GM23338 (cell line): ENCODE measurements at places on chromosomes 2 and 18. TPM values are rescaled to one million over a fixed set of nuclear protein-coding genes. Genes with fewer than 3 reads are reported as not detected.

- H3K4me3 ChIP-seq: no peak overlapping the region
- no peaks in the 10 kb centered on the region for H3K36me3 ChIP-seq
- no peaks in the 10 kb centered on the region for H3K27me3 ChIP-seq
- H3K27ac ChIP-seq: no peak overlapping the region
Observed at GRCh38 chr2:212227755-212228154, 310.8 kb downstream of the ERBB4 start.

GRCh38 chr2:1975060-1975459 lies 230.7 kb upstream of the PXDN start:
- no peak overlapping the region for H3K27ac ChIP-seq
- H3K4me1 ChIP-seq: peaks cover 11% of the 10 kb centered on the region; the same call in 1 of the 2 replicates
- no peaks in the 10 kb centered on the region for H3K36me3 ChIP-seq
- no peak overlapping the region for H3K4me3 ChIP-seq
- no peak for DNase-seq
- no peaks in the 10 kb centered on the region for H3K27me3 ChIP-seq

DNA sequence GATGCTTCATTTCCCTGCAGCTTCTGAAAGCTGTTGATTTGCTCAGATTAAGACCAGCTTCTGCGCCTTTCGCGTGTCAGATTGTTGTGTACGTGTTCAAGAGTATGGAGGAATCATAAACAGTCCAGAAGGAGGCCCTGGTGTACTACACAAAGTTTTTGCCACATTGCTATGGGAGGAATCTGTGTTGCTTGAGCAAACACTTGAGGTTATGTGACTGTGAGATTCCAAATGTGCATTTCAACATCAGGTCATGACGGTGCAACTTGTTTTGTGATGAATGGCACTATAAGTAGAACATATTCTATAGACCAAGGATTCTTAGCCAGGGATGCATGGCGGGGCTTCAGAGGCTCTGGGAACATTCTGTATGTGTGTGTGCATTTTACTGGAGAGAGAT lies 35.0 kb downstream of the SRSF7 start:
- H3K4me1 ChIP-seq: no peaks in the 10 kb centered on the region
- DNase-seq: no peak
- H3K27ac ChIP-seq: no peak overlapping the region
- H3K36me3 ChIP-seq: no peaks in the 10 kb centered on the region
- H3K4me3 ChIP-seq: no peak overlapping the region

GRCh38 chr2:237662671-237663093 lies 35.3 kb downstream of the LRRFIP1 start:
- H3K4me3 ChIP-seq: no peak overlapping the region
- H3K36me3 ChIP-seq: no peaks in the 10 kb centered on the region
- H3K27me3 ChIP-seq: no peaks in the 10 kb centered on the region
- no peak overlapping the region for H3K27ac ChIP-seq

DNA sequence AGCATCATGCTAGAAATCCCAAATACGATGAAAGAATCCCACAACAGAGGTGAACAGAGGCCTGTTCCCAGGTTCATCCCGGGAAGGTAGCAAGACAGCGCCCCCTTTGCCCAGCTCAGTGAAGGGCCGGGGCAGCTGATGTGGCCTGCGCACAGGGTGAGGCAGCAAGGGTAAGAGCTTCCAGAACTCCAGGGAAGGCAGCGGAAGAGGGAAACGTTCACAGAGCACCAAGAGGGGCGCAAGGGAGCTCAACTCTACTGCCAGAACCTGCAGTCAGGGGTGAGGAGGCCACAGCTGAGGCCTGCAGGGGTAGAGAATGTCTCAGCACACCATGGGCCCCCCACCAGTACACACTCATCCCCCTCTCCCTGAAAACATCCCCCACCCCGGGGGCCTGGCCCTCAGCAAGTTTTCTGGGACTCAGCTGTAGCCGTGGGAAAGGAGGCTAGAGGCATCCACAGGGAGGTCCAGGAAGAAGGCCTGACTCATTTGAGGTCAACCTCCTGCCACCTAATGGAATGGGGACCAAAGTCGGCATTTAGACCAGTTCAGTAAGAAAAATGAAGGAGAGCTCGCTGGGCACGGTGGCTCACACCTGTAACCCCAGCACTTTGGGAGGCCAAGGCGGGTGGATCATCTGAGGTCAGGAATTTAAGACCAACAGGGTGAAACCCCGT lies 95.6 kb upstream of the ASAP2 start:
- H3K27me3 ChIP-seq: no peaks in the 10 kb centered on the region
- no peaks in the 10 kb centered on the region for H3K4me1 ChIP-seq
- no peak overlapping the region for H3K4me3 ChIP-seq
- 0 out of 2 replicates have a peak overlapping the region, but pooled peaks have one; percentile 36 for H3K27ac ChIP-seq
- no peaks in the 10 kb centered on the region for H3K36me3 ChIP-seq
- peak; percentile 93 for DNase-seq

DNA sequence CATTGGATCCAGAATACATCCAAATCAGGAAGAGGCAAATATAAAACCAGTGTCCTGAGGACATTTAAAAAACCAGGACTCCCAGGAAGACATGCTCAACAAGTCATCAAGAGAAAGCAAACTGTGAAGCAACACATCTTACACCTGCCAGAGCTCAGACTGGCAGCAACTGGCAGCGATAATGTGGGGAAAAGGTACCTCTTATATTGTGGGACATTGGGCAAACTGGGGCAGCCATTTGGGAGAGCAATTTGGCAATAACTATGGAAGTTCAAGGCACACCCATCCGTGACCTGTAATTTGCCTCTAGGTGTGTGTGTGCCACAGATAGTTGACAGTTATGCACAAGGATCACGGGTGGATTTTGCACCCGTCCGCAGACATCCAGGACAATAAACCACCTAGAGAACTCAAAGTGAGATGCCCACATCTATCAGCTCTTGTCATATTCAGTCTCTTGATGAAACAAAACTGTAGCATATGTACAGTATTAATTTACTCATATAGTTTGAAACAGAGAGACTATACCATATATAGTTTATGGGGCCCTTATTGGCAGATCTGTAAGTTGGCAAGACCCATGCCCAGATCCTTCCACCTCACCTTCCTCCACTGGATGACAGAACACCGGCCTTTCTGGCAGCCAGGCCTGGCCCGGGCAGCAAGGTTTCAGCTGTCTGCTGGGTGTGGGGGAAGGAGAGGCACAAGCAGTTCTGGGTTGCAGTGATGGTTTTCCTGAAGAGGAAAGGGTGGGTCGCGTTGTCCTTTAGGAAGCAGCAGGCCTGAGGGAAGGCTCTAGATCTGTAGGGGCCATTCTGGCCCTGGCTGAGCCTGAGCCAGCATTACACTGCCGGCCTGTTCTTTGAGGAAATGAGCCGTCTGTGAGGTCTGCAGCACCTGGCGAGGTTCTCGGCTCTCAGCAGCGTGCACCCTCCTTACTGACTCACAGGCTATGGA lies 18.8 kb downstream of the HJURP start:
- DNase-seq: no peak
- H3K4me1 ChIP-seq: no peaks in the 10 kb centered on the region
- peaks cover 44% of the 10 kb centered on the region for H3K36me3 ChIP-seq
- H3K27ac ChIP-seq: no peak overlapping the region; the same call in 1 of the 2 replicates

GRCh38 chr2:103656558-103656957 lies 894.7 kb downstream of the TMEM182 start:
- peak; percentile 40 for DNase-seq
- H3K36me3 ChIP-seq: no peaks in the 10 kb centered on the region
- H3K27me3 ChIP-seq: no peaks in the 10 kb centered on the region
- no peak overlapping the region for H3K4me3 ChIP-seq
- no peaks in the 10 kb centered on the region for H3K4me1 ChIP-seq

GRCh38 chr2:49959961-49960553 lies 805.7 kb upstream of the FSHR start:
- H3K4me3 ChIP-seq: no peak overlapping the region
- peaks cover 26% of the 10 kb centered on the region for H3K4me1 ChIP-seq
- no peak for DNase-seq
- no peaks in the 10 kb centered on the region for H3K36me3 ChIP-seq

DNA sequence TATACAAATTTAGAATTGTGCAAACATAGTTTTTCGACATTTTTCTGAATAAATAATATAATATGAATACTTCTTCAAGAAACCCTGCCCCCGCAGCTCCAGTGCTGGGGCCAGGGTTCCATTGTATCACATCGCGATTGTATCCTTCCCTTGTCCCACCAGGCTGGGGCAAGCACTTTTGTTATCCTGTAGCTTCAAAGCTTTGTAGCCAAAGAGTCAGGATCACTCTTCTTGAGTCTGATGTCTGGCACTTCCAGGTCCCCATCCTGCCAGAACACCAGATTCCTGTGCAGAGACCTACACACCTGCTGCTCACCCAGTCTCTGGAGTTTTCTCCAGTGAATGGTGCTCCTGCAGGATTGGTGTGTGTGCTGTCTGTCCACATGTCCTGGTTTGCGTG lies 186.9 kb downstream of the ASB1 start:
- H3K36me3 ChIP-seq: no peaks in the 10 kb centered on the region
- no peak overlapping the region for H3K27ac ChIP-seq
- DNase-seq: no peak
- H3K4me1 ChIP-seq: no peaks in the 10 kb centered on the region
- no peak overlapping the region for H3K4me3 ChIP-seq
- H3K27me3 ChIP-seq: no peaks in the 10 kb centered on the region

- no peaks in the 10 kb centered on the region for H3K4me1 ChIP-seq
- no peaks in the 10 kb centered on the region for H3K36me3 ChIP-seq
- DNase-seq: peak; percentile 43
Observed at GRCh38 chr2:205892251-205892655, 193.7 kb downstream of the INO80D start.

- H3K4me3 ChIP-seq: peak overlapping the region; percentile 97
- DNase-seq: peak; percentile 63
- H3K27ac ChIP-seq: peak overlapping the region; percentile 84; the same call in 1 of the 2 replicates
- H3K27me3 ChIP-seq: no peaks in the 10 kb centered on the region
- H3K36me3 ChIP-seq: no peaks in the 10 kb centered on the region
Observed at GRCh38 chr2:171522788-171523087, 464 bp downstream of the CYBRD1 start.

DNA sequence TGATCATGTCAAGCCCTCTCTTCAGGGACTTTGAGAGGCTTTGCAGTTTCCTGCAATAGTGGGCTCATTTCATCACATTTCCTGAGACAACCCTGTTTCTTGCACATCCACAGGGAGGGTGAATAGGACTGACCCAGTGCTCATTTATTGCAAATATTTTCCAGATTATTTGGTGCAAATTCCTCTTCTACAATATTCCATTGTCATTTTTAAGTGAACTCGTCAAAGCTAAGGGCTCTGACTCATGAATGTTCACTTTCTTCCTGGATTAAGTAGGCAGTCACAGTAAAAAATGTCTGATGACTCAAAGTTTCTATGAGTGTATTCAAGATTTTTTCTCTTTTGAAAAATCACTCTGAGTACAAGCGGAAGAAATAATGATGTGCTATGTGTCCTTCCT lies 225.5 kb upstream of the GALNT5 start:
- no peaks in the 10 kb centered on the region for H3K27me3 ChIP-seq
- no peak overlapping the region for H3K4me3 ChIP-seq
- no peaks in the 10 kb centered on the region for H3K36me3 ChIP-seq
- no peak overlapping the region for H3K27ac ChIP-seq
- H3K4me1 ChIP-seq: no peaks in the 10 kb centered on the region

DNA sequence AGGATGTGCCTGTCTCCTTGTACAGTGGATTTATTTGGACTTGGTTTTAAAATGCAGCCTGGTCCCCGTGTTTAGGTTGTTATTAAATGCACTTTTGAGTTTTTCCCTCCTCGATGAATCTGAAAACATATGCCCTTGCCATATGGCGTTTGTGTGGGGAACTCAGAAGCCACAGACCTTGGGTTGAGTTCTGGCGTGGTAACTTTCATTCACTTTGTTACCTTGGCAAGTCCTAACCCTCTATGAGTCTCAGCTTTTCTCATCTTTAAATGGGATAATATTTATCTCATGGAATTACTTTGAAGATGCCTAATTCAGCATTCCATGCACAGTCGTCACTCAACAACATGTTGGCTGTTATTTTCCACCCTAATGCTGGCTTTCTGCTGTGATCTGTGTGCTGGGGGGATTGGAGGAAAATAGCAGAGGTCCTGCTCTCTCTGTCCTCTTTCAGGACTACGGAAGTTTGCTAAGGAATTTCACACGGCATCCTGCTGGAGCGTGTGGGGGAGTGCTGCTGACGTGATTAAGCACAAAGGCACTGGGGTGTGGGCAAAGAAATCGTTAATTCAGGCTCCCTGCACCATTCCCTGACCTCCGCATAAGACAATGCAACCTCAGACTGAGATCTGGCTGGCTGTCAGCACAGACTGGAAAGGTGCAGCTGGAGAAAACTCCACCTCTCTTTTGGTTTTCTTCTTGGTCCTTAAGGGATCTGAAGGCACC lies 61.7 kb downstream of the LDLRAD4 start:
- H3K4me3 ChIP-seq: no peak overlapping the region
- H3K36me3 ChIP-seq: no peaks in the 10 kb centered on the region
- no peaks in the 10 kb centered on the region for H3K27me3 ChIP-seq
- no peak overlapping the region for H3K27ac ChIP-seq
- DNase-seq: no peak

GRCh38 chr2:203811491-203812221 lies 55.9 kb upstream of the CTLA4 start:
- no peaks in the 10 kb centered on the region; the same call in 1 of the 2 replicates for H3K4me1 ChIP-seq
- DNase-seq: no peak
- no peak overlapping the region for H3K27ac ChIP-seq
- H3K27me3 ChIP-seq: no peaks in the 10 kb centered on the region
- no peak overlapping the region for H3K4me3 ChIP-seq

GRCh38 chr2:96623116-96623515 lies 15.0 kb downstream of the KANSL3 start:
- no peaks in the 10 kb centered on the region for H3K4me1 ChIP-seq
- no peak overlapping the region for H3K27ac ChIP-seq
- H3K4me3 ChIP-seq: no peak overlapping the region
- peaks cover 3% of the 10 kb centered on the region for H3K36me3 ChIP-seq
- H3K27me3 ChIP-seq: no peaks in the 10 kb centered on the region

DNA sequence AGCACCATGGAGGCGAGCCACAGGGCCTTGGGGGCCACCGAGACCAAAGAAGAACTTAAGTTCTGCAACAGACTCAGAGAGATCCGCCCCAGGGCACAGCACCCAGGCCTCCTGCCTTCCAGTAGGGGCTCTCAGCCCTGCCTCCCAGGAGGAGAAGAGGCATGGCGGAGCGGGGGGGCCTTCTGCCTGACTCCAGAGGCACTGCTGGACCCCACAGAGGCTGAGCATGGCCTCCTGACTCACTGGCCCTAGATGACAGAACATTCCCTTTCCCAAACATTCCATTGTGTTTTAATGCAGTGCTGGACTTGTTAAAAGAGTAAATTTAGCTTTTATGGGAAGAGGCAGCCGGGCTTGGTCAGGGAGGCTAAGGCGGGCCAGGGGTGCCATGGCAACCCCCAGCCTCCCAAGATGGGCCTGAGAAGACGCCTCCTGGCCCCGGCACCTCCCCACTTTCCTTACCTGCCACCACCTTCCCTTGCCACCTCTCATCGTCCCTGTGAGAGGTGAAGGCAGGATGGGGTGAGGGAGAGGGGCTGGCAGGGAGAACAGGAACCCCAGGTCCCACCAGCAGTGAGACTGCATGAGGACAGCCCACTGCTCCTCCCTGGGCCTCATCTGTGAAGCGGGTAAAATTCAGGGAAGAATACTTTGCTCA lies 65.4 kb downstream of the SMAD7 start:
- no peak overlapping the region for H3K27ac ChIP-seq
- H3K27me3 ChIP-seq: no peaks in the 10 kb centered on the region
- no peaks in the 10 kb centered on the region; the same call in 1 of the 2 replicates for H3K36me3 ChIP-seq
- no peak for DNase-seq
- H3K4me3 ChIP-seq: no peak overlapping the region
- peaks cover 9% of the 10 kb centered on the region for H3K4me1 ChIP-seq

GRCh38 chr2:143901185-143901842 lies 618.6 kb downstream of the ZEB2 start:
- DNase-seq: no peak
- peaks cover 6% of the 10 kb centered on the region; the same call in 1 of the 2 replicates for H3K27me3 ChIP-seq
- H3K4me3 ChIP-seq: no peak overlapping the region
- no peak overlapping the region for H3K27ac ChIP-seq
- H3K4me1 ChIP-seq: peaks cover 8% of the 10 kb centered on the region

The MSTN gene
- polyA plus RNA-seq: not detected in 2 replicates
